ENCODE measurements at places on chromosomes 7 and 10.

- no peak for DNase-seq
These were observed 39.9 kb downstream of the PWWP2B start for GRCh38 chr10:132436861-132437410.

DNA sequence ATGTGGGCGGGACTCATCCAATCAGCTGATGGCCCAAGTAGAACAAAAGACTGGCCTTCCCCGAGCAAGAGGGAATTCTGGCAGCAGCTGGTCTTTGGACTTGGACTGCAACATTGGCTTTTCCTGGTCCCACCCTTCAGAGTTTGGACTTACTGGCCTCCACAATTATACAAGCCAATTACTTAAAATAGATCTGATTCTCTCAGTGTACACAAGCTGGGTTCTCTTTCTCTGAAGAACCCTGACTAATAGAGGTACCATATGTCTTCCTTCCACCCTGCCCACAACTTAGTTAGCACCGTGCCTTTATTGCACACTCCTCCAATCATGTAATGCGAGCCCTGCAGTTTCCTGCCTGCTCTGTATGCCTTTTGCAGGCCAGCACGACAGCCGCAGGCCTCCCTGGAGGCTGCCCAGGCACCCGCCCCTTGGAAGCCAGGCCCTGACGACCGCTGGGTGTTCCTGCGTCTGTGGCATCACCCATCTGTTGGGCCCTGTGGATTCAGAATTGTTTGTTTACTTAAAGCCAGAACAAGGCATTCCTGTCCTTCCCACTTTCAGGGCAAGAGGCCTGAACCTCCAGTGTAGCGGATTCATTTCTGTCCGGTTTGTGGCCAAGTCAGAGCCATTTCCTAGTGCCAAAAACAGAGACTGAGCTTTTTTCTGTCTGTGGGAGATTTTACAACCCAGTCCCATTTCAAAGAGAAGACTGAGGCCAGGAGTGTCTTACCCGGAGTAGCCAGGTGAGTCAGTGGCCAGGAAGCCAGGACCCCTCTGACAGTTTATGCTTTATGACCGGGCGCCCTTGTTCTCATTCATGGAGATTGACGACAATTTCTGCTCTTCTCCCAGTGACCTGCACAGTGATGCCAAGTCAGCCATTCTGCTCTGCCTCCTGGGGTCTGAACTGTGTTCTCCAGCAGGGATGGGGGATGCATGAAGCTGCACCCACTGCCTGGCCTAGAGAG lies 968 bp upstream of the INMT start:
- no peak for DNase-seq

- DNase-seq = no peak
These were observed at the start of gene ZNF722 for GRCh38 chr7:63998549-63998948. TSS of gene ZNF722 (plus strand) at chr7:63998849. CDS start at chr7:63998962, 113 bp downstream.

DNA sequence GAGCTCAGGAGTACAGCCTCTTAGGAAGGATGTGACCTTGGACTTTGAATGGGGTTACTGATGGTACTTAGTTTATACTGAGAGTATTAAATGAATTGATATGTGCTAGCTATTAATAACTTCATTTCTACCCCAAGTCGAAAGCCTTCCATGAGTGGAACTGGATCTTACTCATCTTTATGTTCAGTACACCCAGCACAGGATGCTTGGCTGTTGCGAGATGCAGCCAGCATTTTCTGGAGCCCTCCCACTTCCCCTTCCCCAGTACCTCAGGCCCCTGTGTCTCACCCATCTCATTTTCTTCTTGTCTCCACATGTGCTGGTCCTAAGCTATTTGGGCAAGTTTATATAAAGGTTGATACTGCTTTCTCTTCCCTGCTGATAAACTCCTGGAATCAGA lies 7.2 kb downstream of the UPP1 start:
- DNase-seq = no peak

DNA sequence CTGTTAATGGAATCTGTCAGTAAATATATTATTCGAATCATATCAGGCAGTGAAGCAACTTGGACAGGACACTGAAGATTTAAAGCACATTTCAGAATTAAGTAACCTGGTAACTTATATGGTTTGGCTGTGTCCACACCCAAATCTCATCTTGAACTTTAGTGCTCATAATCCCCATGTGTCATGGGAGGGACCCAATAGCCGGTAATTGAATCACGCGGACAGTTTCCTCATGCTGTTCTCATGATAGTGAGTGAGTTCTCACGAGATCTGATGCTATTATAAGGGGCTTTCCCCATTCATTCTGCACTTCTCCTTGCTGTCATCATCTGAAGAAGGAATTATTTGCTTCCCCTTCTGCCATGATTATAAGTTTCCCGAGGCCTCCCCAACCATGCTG lies 83.2 kb upstream of the COL1A2 start:
- DNase-seq = no peak

- DNase-seq = peak; percentile 47
These were observed 124.0 kb downstream of the TMEM130 start for GRCh38 chr7:98745722-98746318.

All from stimulated activated CD4-positive, alpha-beta T cell treated with anti-CD3 and anti-CD28 coated beads, TNF-alpha, amount 100 ng/mL, for 24 hours (primary cell).